ENCODE measurements at places on chromosomes 7 and 10.

- no peak for DNase-seq
Observed at GRCh38 chr7:28626624-28627262, 214.4 kb downstream of the CREB5 start.

- no peak for DNase-seq
Observed at GRCh38 chr10:121681997-121682687, 83.9 kb upstream of the FGFR2 start.

- DNase-seq = no peak
Observed at GRCh38 chr10:64846700-64847099, 1325.5 kb downstream of the REEP3 start.

- no peak for DNase-seq
Observed at GRCh38 chr10:108852211-108852610, 1071.1 kb downstream of the XPNPEP1 start.

- no peak for DNase-seq
Observed at GRCh38 chr7:95915731-95916130, 143.4 kb downstream of the DYNC1I1 start.

GRCh38 chr10:47025540-47026300 lies 114.5 kb downstream of the PTPN20 start:
- DNase-seq = no peak

DNA sequence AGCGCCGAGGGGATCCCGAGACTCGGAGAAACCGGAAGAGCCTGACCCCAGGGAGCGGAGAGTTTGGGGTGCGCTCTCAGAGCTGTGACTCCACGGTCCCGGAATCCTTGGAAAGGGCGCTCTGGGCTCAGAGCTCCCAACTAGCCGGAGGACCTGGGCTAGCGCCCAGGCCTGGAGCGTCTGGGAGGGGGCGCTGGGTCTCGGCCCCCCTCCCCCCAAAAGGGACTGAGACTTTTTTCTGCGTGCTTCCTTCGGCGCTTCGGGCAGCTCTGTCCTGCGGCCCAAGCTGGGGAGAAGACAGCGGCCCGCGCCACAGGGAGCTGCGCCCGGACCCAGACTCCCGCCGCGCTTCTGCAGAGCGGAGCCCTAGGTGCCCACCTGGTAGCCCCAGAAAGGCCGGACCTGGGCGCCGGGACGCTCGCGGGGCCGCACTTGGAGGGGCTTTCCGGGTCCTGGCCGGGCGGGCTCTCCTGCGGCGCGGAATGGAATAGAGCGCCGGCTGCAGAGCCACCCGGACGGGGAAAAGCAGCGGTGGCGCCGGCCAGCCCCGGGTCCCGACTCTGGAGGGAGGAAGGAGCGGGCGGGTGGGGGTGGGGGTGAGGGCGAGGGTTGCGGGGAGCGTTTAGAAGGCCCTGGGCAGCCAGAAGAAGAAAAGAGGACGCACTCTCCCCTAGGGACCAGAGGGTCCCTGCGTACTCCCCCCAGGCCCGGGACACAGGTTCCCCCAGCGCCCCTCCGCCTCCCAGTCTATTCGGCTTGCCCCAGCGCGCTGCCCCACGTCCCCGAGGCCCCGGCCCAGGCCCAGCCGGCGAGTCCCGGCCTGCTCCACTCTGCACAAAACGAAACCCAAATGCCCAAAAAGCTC lies 4.7 kb downstream of the ZNF503 start:
- DNase-seq = no peak

GRCh38 chr10:35928748-35929147 lies 286.7 kb upstream of the FZD8 start:
- no peak for DNase-seq

DNA sequence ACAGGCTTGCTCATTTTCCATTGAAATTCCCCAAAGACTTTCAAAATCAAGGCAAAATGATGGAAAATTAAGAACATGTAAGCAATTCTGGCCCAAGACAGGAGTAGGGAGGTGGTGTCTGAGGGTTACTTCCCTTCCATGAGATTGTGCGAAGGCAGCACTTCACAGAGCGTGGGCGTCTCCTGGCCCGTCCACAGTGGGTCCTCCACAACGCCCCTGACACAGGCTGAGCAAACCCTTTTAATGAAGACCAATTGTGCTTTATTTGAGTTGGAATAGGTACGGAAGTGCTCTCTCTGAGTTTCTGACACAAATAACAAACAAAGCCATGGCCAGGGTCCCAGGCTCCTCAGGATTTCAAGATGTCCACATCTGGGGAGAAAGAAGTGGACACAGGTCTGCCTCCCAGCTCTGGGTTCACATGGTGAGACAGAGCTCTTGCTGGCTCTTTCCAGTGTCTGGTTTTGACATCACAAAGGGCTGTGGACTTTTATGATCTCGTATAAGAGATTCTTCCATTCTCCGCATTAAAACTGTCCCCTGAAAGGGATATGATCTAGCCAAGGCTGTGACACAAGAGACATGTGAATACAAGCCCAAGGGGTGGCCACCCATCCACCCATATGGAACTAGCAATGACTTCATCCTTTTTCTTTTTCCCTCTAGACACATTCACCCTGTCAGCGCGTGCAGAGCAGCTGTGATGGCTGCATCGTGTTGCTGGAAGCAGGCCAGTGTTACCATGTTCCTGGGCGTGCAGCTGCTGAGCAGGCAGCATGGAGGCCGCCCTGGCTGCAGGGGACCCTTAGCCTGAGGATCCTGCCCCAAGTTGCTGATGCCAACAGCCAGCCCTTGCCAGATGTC lies 145.6 kb downstream of the ADAM12 start:
- DNase-seq = no peak

DNA sequence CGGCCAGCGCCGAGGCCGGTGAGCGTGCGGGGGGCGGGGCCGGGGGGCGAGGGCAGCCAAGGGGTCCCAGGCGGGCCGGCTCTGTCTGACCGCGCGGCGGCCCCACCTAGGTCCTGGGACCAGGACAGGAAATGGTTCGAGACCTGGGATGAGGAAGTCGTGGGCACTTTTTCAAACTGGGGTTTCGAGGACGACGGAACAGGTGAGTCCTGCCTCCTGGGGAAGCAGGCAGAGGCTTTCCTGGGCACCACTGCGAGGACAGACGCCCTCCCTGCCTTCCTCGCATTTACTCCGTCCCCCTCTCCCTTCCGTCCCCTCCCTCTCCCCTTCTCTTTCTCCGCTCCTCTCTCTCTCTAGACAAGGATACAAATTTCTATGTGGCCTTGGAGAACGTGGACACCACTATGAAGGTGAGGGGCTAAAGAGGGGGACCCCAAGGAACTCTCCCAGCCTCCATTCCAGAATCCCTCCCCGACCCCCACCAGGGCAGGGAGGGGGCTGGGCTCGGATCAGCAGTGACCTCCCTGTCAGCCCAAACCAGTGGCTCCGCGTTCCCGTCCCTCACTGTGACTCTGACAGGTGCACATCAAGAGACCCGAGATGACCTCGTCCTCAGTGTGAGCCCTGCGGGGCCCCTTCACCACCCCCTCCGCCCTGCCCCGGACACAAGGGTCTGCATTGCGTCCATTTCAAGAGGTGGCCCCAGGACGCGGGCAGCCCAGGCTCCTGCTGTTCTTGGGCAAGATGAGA lies 2.6 kb upstream of the MUC12 start:
- DNase-seq = no peak

GRCh38 chr7:131067220-131067619 lies 260.5 kb upstream of the MKLN1 start:
- DNase-seq = no peak

GRCh38 chr10:30783939-30784501 lies 154.5 kb upstream of the LYZL2 start:
- no peak for DNase-seq

DNA sequence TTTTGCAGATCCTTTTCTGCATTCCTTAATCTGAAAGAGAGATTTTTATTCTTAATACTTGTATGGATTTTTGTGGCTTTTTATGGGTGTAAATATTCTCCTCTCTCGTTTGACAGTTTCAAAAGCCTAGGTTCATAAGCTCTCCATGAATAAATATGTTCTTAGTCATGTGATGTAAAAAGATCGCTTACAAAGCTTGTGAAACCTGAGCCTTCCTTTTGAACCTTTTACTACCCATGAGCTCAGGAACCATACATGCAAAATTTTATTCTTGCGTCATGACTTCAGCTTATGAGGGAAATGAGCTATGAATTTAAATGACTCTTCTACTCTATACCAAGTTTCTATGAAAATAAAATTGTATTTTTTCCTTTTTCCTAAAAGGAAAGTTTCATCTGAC lies 98.7 kb downstream of the POLL start:
- no peak for DNase-seq

GRCh38 chr10:96672481-96673175 lies 47.7 kb downstream of the PIK3AP1 start:
- no peak for DNase-seq

- no peak for DNase-seq
Observed at GRCh38 chr10:97538839-97539238, 33.7 kb upstream of the ANKRD2 start.

- no peak for DNase-seq
Observed at GRCh38 chr10:60989400-60989876, 45.5 kb upstream of the RHOBTB1 start.

DNA sequence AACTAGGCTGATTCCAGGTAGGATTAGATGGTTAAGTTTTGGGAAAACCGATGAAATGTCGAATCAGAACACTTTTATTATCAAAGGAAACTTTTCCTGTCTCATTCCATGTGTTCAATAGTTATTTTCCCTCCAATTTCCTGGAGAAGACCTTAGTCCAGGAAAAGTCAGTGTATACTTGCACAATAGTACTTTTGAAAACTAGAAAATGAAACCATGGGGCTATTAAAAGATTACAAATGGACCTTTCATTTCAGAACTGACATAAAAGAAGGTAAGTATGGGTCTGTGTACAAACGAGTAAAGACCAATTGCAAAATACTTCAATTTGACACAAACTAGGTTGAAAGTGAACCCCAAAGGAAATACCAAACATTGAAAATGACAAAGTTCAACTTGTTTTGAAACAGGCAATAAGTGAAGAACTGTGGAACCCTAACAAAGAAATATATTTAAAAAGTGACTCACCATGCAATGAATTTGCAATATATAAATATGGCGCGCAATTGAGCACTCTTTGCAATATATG lies 2.1 kb downstream of the AVPI1 start:
- no peak for DNase-seq

- no peak for DNase-seq
Observed at GRCh38 chr7:750111-750905, 23.2 kb upstream of the PRKAR1B start.

- peak; percentile 51 for DNase-seq
Observed at GRCh38 chr10:71860243-71861029, 9.4 kb upstream of the PSAP start.

DNA sequence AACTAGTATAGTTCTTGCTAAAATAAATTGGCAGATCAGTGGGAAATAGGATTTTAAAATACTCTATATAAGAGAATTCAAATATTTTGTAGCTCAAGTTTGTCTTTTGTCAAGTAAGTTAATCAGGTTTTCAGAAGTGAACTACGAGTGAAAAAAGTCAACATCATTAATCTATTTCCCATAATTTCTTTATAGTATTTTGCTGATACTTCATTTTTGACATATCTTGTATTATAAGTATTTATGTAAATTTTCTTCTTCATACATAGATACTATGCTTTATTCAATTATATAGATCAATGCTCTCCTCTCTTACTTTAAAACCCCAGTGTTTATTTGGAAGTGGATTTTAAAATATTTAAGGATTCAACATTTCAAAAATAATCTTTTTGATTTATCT lies 360.7 kb downstream of the THSD7A start:
- no peak for DNase-seq

- no peak for DNase-seq
Observed at GRCh38 chr7:41029072-41029499, 673.8 kb downstream of the INHBA start.

- DNase-seq = no peak
Observed at GRCh38 chr7:74219416-74219815, 9.6 kb downstream of the LAT2 start.

DNA sequence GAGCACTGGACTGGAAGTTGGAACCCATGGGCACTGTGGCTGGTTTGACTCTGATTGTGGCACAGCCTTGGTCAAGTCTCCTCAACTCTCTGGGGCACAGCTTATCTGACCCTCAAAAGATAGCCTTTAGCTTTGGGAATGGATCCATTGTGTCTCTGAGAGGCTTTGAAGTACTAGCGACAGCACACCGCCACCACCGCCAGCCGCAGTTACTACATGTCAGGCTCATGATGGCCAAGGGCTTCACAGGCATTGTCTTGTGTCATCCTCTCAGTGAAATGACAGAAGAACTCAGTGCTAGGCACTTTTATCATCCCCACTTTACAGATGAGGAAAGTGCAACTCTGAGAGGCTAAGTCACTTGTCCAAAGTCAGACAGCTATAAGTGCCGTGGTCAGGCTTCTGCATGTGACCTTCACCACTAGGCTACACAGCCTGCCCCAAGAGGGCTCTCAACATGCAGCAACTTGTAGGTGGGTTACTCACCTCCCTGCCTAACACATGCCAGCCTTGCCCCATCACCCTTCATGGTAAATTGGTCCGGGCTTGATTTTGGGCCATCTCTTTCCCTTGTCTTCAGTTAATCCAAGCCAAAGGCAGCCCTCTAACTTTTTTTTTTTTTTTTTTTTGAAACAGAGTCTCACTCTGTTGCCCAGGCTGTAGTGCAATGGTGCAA lies 44.1 kb downstream of the C10orf105 start:
- no peak for DNase-seq

DNA sequence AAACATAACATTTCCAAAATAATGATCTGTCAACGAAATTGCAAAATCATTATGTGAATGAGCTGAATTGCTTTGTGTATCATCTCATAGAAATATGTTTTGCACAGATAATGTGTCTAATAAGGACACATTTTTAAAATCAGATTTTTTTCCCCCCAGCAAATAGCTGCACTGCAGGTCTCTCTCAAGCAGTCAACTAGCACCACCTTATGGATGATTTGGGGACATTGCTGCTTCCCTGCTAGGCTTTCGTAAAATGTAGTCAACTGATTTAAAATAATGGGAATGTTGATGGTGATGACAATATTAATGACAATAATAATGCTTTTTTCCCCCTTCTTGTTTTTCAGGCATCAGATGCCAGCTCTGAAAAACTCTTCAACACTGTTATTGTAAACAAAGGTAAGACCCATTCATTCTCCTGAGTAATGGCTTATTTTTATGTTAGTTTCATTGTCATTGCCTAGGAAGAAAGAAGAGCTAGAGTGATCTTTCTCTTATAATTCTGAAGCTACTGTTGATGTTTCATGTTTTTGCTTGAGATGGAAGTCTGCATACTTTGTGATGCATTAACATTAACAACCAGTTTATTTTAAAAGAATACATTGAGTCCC lies 433.6 kb upstream of the GALNT17 start:
- no peak for DNase-seq

DNA sequence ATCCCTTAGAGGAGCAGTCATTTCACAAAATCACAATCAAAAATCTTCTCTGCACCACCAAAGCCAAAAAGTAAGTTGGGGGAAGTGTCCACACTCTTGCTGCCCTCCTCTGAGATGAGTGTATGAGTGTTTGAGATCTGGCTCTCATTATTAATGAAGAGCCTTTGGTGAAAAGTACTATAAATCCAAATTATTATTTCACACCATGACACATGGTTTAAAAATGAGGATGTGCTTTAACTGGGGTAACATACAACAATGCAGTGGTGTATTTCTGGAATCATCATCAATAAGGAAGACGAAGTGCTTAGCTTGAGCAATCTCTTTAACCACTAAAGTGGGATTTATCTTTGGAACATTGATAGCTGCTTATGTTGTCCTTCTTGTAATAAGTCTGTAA lies 114.2 kb upstream of the ADAM12 start:
- no peak for DNase-seq

GRCh38 chr7:128168667-128169210 lies 72.3 kb upstream of the LEP start:
- no peak for DNase-seq
